ENCODE measurements at places on chromosomes 1 and 21. TPM values are rescaled to one million over a fixed set of nuclear protein-coding genes. Genes with fewer than 3 reads are reported as not detected.

BRINP2 gene
- polyA plus RNA-seq = 0.02 TPM

DNA sequence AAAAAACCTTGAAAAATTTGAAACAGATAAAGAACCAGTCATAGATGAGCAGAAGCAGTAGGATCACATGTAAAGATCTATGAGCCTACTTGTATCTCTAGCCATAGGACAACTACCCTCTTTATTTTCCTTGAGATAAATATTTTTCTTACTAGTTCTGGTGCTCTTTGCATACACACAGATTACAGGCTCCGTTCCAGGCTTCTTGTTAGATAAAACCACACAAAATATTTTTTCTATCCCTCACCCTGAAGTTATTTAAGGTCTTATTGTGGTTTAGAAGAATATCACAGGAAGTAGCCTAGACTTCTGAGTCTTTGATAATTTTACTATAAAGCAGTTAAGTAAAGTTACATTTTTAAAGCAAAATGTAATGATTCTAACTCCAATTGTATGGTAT, 512.2 kb downstream of the NEGR1 start:
- peak; percentile 41 for DNase-seq

DNA sequence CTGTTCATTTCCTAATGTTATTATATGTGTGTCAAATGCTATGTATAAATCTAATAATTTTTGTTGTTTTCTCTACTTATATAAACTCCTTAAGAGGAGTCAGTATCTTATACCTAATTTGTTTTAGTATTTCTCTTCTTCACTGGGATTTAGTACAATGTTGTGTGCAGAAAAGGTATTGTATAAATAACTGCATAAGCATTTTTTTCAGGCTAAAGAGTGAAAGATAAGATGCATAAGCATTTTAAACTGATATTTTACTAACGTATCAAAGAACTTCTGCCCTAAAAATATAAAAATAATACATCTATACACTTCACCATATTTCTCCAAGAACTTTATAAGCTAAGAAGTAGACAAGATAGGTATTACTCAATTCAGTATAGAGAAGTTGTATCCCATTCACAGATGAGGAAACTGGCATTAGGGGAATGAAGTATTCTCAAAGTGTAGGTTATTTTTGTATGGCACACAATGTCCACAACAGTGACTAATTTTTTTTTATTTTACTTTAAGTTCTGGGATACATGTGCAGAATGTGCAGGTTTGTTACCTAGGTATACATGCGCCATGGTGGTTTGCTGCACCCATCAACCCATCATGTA, 59.3 kb downstream of the NUP210L start:
- no peak for DNase-seq

CHD5 gene
- polyA plus RNA-seq = 0.04 TPM

MAB21L3 gene
- polyA plus RNA-seq = 0.34 TPM

TP53BP2 gene
- polyA plus RNA-seq = 18.6 TPM

DNA sequence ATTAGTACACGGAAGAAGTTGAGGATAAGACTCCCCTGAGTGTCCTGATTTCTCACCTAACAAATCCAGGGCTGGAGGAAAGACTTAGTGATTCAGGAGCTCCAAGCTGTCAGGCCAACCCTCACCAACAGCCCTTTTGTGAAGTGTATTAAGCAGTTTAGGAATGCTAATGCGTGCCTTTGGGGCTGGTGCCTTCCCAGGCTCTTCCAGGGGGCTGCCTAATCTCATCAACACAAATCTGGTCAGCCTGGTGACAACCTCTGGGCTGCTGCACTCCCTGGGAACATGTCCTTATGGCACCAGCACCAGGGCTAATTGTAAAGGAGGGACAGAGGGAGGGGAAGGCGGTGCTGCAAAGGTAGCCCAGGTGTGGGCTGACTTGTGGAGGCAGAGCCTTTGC, 15.5 kb downstream of the CSMD2 start:
- DNase-seq = no peak

THEMIS2 gene
- 2.0 TPM for polyA plus RNA-seq

AGT gene
- polyA plus RNA-seq = 4.1 TPM

SPRR4 gene
- polyA plus RNA-seq = not detected

- no peak for DNase-seq
These were observed 161.9 kb downstream of the MAGI3 start for GRCh38 chr1:113552244-113552643.

DNA sequence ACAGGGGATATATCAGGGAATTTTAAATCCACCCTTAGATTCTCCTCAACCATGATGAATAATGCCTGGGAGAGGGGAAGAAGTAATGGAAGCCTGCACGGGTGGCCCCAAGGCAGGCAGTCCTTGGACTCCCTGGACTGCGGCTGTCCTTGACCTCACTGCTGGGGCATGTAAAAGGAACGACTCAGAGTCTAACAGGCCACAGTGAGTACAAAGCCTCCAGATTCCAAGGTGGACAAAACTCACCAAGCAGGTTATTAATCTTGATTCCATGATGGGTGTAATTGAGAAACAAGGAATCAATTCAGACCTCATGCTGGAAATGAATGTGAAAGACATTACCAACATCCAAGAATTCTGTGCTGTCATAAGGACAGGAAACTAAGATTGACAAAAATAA, 13.0 kb upstream of the ARHGAP29 start:
- no peak for DNase-seq

DNA sequence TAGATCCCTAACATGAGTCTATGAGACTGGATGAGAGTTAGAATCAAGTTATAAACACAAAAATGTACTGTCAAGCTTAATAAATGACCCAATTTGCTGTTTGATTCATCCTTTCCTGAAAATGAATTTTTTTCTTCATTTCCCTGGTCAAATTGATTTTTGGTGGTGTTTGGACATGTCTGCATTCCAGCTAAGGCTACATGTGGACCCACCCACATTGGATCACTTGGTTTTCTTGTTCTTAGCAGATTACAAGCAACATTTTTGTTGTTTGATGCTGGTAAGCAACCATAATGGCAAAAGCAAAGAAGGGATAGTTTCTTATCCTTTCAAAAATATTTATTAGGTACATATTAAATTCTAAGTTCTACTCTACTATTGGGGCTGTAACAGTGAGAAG, 181.1 kb downstream of the NEK7 start:
- DNase-seq = no peak

SPRR1B gene
- not detected for polyA plus RNA-seq

DNA sequence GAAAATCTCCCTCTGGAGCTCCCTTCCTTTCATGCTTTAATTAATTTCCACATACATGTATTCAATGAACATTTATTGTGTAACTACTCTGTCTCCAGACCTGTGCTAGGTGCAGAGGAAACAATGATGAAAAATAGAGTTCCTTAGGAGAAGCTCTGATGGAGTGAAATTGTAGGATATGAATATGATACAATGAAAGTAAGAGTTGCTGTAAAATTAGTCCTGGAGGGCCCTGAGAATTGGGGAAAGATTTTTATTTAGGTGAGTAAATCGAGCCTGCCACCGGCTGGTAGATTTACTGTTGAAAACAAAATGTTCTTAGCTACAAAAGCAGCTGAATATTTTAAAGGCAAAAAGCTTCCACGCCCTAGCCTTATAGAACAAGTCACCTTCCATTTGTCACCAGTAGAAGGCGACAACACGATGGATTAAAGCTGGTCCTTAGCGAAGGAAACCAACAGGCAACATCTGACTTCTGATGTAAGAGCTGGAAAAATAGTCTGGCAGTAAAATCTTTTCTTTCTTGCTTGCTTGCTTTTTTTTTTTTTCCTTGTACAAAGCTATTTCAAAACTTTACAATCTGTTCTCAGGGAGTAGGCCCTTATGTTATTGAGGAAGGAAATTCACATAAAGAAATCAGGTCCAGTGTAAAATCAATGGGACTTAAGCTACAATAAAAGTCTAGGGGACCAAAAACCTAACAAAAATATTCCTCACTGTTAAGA, 82.0 kb upstream of the ROR1 start:
- DNase-seq = peak; percentile 76

GRCh38 chr1:109294481-109294880, 11.5 kb upstream of the PSRC1 start:
- no peak for DNase-seq

DNA sequence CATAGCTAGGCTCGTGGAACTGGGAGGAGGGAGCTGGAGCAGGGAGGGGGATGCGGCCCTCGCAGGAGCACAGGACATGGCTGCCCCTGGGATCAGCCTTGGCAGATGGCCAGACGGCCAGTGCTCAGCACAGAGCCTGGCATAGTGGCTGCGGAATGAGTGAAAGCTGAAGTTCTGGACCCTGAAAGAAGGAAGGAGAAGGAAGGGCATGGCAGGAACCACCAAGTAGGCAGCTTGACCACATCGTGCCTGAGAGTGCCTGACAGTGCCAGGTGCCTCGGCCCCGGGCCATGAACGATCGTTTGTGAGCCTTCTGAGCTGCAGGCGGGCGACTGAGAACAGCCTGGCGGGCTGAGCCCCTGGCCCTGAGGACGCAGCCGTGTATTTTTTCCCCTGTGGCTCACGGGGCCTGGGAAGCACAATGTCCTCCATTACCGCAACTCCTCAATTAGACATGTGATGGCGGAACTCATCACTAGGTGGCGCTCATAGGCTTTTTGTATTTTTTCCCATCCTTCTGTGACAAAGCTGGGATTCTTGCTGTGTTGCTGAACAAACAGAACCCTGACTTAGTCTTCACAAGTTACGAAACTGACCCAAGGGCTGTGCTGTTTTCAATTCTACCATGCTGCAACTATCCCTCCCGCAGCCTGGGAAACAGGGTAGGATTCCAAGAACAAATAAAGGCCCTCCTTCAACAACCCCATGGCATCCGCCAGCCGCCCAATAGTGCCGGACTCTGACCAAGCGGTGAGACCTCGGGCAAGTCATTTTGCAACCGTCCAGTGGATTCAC, 29.9 kb upstream of the TMEM61 start:
- peak; percentile 57 for DNase-seq

FLG gene
- polyA plus RNA-seq = not detected

CSDE1 gene
- 286 TPM for polyA plus RNA-seq

DPT gene
- 0.06 TPM for polyA plus RNA-seq

- DNase-seq = no peak
These were observed 43.3 kb downstream of the PAX7 start for GRCh38 chr1:18673976-18674375.

GRCh38 chr1:41277371-41277975, 35.4 kb upstream of the SCMH1 start:
- no peak for DNase-seq

ARMH1 gene
- polyA plus RNA-seq = 0.71 TPM

DISP3 gene
- polyA plus RNA-seq = not detected

DNA sequence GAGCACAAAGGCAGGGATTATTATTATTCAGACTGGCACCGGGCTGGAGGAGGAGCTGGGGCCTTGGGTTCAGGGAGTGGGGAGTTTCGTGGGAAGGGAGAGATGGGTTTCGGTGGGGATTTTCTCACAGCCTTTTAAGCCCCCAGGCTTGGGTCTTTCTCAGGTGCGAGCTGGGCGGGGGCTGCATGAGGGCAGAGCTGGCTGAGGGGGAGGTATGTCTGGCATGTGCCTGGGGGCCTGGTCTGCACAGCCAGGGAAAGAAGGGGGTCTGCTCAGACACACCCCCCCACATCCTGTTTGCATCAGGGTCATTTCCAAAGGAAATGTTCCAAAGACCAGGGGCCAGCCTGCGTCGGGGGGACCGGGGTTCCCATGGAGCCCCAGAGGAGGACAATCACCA, 21.6 kb downstream of the GRHL3 start:
- no peak for DNase-seq

DNA sequence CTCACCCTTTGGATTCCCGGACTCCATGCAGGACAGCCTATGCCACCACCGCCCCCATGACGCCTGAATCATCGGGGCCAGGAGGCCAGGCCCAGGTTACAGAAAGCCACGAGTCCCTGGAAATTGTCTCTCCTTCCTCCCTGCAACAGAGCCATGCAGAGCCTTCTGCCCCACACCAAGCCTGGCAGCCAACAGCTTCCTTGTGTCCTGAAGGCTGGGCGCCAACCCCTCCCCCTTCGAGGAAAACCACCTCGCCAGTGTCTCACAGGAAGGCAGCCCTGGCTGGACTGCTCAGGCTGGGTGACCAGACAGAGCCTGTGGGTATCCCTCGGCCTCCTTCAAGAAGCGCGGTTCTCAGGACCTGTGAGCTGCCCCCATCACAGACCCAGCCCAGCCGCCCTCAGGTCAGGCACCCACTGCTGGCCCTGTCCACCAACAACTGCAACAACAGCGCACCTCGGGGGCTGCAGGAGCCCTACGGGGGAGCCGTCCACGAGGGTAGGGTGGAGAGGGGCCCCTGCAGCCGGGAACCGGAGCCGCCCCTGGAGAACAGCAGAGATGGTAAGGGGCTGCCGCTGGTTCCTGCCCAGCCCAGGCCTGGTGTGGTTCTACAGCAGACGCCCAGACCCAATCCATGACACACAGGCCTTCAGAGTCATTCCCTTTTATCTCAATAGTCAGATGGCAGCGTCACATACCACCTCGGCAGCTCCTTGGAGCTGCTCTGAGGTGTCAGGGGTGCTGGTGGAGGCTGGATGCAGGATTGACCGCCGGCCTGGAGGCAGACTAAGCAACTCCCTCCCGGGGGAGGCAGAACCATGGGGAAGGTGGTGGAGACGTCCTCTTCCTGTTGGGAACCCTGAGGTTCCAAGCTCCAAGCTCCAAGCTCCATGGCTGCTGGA, 23.7 kb downstream of the KIAA1614 start:
- no peak for DNase-seq

DNA sequence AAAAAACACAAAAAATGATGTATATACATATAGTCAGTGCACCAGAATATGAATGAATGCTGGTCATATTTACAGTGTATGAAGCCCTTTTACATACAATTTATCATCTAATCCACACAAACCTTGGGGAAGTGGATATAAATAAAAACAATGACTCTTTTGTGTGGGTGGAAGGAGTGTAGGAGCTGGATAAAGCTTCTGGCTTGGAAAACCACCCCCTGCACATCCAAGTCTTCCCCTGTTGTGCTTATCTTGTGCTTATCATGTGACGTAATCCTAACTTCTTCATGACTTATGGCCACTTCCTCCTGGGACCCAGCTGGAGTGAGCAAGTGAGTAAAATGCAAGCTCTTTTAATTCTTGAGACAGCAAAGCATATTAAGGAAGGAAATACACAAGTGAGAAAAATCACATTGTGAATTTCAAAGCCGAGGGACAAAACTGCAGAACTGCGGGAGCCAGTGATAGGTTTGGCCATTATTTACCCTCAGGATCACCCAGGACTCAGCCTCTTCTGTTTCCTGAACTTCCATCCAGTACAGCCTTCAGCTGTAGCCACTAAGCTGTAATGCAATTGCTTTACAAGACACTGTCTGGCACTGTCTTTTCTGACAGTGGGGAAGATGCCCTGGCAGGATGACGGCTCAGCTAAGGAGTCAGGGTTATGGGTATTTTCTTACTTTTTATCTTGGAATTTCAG, 104.0 kb upstream of the PPM1J start:
- no peak for DNase-seq

- no peak for DNase-seq
These were observed 112.5 kb downstream of the RERE start for GRCh38 chr1:8704866-8705506.

GRCh38 chr1:221612047-221612777, 129.7 kb downstream of the DUSP10 start:
- peak; percentile 76 for DNase-seq
